ENCODE measurements at places on chromosomes 6 and 20.

GRCh38 chr6:46926481-46926880, 4.7 kb upstream of the ADGRF5 start:
- no peak for DNase-seq

DNA sequence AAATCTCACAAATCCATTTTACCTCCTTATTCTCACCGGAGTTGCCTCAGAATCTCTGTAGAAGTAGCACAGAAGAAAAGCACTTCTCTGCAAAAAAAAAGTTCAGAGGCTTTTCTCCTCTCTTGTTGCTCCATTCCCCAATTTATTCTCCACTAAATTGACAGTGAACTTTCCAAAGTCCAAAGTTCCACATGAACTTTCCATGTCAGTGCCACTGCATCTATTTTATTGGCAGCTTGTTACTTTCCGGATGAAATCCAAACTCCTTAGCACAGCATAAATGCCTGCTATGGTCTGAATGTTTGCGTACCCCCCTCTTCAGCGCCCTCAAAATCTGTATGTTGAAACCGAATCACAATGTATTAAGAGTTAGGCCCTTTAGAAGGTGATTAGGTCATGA, 77.0 kb upstream of the MAP7 start:
- DNase-seq: no peak

- DNase-seq: no peak
Observed at GRCh38 chr6:145798530-145798929, 16.1 kb downstream of the FBXO30 start.

- DNase-seq: no peak
Observed at GRCh38 chr6:20447157-20447556, 45.5 kb downstream of the E2F3 start.

DNA sequence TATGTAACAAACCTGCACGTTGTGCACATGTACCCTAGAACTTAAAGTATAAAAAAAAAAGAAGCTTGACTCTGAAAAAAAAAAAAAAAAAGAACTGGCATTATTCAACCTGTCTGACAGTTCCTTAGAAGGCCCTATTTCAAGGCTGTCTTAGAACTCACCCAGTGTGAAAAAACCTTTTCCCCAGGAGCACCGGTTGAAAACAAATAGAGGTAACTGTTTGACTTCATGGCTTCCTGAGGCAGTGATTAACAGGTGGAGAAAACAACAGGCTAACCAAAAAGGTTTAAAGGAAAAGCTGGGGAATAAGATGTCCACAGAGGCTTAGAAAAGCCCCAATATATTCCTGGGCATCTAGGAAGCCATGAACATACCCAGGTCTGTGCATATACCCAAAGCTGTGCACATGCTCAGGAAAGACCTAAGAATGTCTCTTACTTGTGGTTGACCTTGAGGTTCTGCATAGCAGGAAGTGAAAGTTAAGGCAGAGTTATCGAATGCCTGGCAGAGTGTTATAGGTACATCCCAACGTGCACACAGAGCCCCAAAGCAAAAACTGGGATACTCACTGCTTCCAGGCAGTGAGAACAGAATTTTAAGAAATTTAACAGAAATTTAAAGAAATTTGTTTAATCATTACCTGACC, 7.0 kb downstream of the UQCC1 start:
- DNase-seq: no peak

- DNase-seq: no peak
Observed at GRCh38 chr20:53040693-53041589, 68.8 kb downstream of the TSHZ2 start.

DNA sequence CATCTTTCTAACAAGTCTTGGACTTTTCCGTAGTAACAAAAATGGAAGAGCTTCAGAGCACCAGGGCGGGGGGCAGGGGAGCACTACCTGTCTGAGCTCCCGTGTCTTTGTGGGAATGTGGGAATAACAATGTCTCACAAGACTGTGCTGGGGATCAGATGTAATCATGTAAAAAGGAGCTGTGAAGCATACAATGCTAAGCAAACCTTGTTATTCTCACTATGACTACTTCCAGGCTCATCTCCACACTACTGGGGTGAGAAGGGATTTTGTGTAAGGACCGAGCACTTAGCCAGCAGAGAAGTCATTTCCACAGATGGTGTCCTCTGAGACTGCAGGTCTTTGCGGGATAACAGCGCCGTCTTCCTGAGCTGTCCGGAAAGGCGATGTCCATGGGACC, 27.1 kb downstream of the PRR18 start:
- no peak for DNase-seq

DNA sequence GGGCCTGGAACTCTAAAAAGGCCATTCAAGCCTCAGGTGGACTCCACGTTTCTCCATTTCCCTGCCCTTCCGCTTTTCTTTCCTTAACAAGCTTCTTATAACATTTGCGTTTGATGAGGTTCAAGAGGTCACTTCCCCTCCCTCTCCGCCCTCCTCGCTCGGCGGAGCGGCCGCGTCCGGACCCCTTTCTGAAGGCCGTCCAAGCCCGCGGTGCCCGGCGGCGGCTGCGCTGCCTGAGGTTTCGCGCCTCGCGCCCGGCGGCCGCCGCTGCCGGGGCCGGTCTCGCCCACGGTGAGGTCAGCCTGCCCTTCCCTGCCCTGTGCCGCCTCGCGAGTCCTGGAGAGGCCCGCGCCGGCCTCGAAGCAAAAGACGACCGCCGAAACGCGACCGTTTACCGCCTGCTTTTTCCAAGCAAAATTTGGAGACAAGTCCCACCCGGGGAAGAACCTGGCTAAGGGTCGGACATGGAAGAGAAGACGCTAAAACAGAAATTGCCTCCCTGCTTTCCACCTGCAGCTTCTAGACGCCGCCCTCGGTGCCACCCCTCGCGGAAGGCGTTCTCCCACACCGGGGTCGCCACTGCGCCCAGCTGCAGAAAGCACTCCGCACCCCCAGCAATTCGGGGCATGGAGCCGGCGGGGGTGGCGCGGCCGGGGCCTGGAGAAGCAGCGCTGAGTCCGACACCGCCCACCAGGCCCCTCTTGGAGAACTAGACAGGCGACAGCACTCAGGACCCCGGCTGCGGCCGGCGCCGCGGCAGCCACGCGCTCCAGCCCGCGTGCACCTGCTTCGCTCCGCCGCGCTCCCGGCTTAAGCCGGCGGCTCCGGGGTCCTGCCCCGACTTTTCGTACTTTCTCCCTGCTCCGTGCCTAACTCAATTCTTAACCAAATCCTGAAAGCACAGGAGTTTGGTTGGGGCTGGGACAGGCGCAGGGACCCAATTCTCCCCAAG, 11.0 kb upstream of the FOXF2 start:
- DNase-seq: no peak

GRCh38 chr6:47245745-47246371, 63.8 kb downstream of the TNFRSF21 start:
- DNase-seq: peak; percentile 24

DNA sequence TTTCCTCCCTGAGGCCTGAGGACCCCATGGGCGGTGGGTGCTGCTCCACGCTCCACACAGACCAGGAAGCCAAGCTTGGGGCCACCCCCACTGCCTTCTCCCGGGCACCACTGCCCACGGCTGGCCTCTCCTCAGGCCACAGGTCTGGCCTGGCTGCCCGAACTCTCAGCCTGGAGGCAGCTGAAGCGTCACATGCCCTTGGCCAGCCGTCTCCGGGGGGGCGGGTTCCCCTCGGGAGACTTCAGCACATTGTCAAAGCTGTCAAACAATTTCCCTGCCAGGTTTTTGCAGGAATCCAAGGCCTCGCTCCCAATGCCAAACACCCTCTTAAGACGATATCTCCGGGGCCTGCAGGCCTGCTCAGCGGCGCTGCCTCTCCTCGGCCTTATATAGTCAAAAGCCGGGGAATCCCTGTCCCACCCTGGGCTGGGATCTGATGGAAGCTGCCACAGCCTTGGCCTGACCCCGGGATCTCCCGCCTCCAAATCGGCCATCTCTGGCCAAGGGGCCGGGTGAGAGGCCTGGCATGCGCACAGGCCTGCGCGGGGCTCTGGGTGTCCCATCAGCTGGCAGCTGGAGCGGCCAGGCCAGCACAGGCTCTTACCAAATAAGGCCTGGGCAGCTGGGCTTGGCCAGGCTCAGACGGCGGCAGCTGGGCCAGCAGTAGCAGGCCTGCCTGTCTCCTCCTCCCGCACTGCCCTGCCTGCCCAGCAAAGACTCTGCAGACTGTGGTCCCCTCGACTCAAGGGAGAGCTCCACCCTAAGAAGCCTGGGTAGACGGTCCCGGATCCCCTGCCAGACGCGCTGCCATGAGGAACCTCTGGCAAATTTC, 49.7 kb downstream of the RBM38 start:
- DNase-seq: no peak

DNA sequence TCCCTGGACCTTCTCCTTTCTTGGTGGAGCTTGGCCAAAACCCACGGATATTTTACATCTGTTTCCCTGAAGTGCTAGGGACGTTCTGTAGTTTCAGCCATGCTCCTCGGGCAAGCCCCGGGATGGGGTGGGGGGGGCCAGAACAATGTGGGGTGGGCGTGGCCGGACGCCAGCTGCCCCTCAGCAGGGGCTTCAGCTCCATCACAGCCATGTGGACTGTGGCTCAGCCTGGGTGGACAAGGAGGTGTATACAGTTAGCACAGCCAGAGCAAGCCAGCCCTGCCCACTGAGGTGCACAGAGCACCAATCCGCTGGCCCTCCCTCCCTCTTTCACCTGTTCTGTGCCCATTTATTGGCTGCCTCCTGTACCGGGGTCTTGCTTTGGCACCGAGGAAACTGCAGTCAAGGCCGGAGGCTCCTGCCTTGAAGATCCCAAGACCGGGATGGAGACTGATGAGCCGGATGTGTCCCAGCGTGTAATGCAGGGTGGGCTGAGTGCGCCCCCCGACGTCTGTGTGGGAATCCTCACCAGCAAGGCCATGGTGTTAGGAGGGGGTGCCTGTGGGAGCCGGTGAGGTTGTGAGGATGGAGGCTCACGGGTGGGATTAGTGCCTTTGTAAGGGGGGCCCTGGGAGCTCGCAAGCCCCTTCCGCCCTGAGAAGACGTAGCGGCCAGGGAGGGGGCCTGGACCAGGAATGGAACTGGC, 28.0 kb downstream of the FRMD1 start:
- no peak for DNase-seq

DNA sequence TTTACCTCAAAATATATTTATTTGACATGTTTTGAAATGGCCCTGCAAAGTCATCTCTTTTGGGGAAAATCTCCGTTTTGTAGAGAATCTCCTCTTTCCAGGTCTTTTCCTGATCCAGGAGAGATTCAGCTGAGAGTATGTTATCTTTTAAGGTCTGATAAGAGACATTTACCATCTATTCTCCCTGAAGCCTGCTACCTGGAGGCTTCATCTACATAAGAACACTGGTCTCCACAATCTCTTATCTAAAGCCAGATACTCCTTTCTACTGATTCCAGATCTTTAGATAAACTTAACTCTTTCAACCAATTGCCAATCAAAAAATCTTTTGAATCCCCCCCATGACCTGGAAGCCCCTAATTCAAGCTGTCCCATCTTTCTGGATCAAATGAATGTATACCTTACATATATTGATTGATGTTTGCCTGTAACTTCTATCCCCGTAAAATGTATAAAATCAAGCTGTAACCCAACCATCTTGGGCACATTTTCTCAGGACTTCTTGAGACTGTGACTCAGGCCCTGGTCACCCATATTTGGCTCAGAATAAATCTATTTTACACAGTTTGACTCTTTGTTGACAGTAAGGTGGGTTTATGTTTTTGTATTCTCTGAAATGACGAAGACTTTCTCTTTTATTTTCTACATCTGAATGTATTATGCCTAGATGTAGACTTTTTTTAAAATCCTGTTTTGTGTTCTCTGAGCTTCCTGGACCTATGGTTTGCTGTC, 95.5 kb downstream of the ECT2L start:
- no peak for DNase-seq

- no peak for DNase-seq
Observed at GRCh38 chr6:15569035-15569995, 93.5 kb downstream of the DTNBP1 start.

DNA sequence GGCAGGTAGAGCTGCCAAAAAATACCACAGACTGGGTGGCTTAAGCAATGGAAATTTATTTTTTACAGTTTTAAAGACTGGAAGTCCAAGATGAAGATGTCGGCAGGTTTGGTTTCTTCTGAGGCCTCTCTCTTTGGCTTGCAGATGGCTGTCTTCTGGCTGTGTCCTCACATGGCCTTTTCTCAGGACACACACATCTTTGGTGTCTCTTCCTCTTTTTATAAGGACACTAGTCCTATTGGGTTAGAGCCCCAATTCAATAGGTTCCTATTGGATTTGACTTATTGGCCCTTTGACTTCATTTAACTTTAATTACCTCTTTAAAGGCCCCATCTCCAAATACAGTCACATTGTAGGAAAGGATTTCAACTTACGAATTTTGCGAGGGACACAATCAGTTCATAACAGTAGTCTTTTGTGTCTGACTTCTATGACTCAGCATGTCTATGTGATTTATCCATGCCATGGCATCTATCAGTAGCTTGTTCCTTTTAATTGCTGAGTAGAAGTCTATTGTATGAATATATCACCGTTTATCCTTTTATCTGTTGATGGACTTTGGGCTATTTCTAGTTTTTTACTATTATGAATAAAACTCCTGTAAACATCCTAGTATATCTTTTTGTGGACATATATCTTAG, 11.0 kb upstream of the TCP11 start:
- DNase-seq: no peak

GRCh38 chr6:4055420-4056041, 23.4 kb downstream of the FAM217A start:
- no peak for DNase-seq

DNA sequence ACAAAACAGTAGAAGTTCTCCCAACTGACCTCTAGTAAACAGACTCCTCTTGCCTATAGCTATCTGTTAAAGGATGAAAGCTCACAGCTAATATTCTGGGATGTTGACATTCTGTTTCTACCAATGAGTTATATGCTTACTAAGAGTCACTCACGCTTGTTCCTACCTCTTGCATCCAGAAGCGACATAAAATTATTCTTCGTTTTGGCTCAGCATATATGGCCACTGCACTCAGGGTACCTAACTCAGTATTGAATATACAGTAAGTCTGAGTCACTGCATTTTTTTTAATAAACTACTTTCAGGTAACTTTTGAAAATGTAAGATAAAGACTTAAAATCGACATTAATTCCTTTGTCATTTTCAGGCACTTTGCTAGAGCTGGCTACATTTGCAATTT, 214.4 kb upstream of the STXBP5 start:
- no peak for DNase-seq

GRCh38 chr6:43963203-43963602, 164.0 kb downstream of the MRPL14 start:
- DNase-seq: no peak

DNA sequence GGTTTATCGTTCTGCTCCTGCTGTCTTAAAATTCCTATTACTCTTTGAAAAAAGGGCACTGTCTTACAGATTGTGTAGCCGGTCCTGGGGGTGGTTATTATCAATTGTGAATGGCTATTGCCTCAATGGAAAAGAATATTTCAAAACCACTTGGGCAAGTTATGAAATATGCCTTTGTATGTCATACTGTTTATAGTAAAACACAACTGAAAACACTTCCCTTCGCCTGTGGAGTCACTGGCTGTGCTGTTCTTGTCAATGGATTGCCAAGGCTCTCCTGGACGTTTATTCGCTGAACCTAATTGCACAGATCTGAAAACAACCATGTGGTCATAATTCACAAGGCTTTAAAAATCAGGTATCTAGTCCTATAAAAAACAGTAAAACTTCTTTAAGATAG, 47.8 kb upstream of the TAGAP start:
- peak; percentile 32 for DNase-seq

All from CD4-positive, alpha-beta T cell treated with Interleukin-1 beta for 1 hour (primary cell).